HEK293T (cell line): ENCODE measurements at places on chromosomes 6 and 20.

DNA sequence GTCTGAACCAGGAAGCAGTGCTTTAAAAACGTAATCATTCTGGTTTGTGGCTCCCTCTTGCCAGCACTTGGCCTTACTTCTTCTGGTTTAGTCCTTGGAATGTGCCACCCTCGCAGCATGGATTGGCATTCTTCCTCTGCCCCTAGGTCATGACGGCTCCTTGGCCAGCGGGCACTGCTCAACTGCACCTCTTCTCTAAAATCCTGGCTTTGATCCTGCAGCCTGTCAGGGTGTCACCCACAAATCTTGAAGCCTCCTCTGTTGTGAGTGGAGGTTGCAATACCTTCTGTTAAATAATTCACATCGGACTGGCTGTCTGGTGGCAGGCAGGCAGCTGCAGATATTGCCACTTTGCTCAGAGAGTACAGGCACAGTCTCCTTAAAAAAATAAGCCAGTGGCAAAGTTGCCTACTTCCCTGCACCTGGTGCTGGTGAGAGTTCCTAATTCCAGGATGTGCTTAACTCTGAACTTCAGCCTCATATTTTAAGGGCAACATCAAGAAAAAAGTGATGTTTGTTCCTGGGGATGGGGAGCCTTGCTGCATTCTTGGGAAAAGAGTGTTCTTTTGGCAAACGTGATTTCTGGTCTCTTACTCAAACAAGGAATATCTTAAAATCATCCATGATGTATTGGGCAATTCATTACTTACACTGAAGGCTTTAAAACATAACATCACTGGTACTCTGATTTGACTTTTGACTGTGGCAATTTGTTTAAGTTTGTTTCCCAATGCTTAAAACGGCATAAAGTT lies 179.8 kb downstream of the FOXA2 start:
- DNase-seq = no peak

DNA sequence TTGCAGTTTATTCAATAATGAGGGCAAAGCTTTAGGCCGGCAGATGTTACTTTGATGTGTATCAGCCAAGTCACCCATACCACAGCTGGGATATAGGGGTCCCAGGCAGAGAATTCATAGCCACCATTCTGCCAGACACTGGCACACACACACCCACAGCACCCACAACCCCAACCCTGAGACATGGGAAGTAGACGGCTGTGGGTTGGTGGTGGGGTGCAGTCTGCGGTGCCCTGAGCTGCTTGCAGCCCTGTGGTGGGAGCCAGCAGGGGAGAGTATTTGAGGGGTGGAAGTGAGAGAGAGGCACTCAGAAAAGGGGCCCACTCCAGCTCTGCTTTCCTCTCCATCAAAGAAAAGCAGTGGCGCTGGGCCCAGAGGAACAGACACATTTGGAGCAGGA lies 125.3 kb downstream of the FOXO3 start:
- DNase-seq = no peak

- DNase-seq = no peak
Measured at GRCh38 chr20:30485331-30486102, 771.9 kb upstream of the DEFB115 start.

DNA sequence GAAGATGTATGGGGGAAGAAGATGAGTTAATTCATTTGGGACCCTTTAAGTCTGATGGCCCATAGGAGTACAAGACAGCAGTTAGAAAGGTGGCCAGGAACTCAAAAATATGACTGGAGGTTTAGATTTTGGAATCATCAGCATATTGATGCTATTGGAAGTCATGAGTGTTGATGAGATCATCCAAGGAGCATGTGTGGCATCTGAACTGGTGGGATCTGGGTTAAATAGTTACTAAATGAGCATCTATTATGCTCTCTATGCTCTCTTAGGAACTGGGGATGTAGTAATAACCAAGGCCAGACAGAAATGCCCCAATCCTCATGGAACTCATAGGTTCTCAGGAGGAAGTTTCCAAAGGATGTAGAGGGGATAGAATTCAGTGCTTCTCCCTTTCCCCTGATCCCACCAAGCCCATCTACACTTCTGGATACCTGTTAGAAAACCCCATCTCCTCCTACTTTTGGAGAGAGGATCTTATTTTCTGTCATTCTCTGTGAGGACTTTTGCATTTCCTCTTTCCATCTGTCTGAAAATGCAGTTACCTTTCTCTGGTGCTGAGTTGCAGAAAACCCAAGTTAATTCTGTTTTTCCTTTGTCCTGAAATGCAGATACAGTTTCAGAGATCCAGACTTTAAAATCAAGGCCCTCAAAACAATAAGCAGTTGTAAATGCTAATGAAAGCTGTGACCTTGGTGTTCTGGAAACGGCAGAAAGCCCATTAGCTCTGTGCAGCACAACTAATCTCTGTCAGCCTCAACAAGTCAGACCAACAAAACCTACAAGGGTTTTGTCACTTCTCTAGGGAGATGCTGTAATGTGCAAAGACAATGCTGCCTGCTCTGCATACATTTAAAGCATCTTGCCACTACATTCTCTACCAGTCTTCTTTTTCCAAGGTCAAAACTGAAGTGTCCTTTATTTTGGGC lies 65.8 kb downstream of the TBC1D7 start:
- no peak for DNase-seq

DNA sequence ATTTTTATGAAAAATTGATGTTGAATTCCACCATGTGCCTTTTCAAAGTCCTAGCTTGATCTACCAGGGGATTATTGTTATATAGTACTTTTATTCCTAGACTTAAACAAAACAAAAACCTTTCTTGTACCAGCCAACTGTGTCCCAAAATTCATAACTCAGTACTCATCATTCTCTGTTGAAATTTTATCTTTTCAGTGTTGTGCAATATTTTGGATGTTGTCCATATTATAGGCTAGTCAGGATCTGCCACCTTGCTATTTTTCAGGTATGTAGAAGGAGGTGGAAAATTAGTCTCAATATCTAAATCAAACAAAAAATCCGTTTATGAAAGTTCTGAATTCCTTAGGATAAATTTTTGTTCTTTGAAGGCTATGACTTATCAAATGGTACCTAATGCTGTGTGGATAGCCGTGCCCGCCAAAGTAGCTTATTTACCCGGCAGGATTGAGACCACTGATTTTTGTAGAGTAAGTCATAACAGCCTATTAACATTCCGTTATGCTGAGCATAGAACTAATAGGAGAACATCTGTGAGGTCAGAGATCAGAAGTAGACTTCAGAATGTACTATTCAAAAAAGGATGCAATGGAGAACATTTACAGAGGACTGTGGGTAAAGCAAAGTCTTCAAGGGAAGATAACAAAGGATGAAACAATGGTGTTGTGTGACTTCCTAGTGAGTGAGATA lies 304.7 kb downstream of the SOX4 start:
- no peak for DNase-seq

DNA sequence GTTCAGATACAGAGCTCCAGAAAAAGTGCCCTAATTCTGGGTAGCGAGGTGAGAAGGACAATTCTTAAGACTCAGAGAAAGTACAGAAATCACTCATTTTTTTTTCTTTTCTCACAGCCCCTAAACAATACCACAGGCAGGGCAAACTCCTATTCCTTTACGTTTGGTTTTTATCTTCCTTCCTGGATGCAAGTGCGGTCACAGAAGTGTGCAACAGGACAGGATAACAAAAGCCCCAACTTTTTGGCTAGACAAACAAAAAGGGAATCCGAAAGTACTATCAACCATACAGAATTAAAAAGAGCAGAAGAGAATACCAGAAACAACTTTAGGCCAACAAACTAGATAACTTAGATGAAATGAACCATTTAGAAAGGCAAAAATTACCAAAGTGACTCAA lies 18.4 kb upstream of the BEND6 start:
- DNase-seq = no peak

- no peak for DNase-seq
Measured at GRCh38 chr6:70409216-70409615, 4.1 kb upstream of the FAM135A start.

DNA sequence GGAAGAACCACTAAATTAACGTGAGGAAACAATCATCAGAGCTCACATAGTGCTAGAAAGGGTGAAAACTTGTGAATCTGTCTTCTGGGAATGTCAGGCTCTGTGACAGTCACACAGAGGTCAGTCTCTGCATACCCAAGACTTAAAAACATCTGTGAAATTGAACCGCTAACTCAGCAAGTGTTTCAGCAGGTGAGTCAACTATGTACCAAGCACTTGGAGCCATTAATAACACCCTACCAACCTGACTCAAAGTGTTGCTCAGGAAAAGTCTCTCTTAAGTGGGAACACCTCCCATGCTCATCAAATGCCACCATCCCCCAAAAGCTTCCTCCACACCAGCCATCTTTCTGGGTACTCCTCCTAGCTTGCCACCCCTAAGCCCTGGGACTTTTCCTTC lies 92.3 kb upstream of the CARMIL1 start:
- DNase-seq = no peak

DNA sequence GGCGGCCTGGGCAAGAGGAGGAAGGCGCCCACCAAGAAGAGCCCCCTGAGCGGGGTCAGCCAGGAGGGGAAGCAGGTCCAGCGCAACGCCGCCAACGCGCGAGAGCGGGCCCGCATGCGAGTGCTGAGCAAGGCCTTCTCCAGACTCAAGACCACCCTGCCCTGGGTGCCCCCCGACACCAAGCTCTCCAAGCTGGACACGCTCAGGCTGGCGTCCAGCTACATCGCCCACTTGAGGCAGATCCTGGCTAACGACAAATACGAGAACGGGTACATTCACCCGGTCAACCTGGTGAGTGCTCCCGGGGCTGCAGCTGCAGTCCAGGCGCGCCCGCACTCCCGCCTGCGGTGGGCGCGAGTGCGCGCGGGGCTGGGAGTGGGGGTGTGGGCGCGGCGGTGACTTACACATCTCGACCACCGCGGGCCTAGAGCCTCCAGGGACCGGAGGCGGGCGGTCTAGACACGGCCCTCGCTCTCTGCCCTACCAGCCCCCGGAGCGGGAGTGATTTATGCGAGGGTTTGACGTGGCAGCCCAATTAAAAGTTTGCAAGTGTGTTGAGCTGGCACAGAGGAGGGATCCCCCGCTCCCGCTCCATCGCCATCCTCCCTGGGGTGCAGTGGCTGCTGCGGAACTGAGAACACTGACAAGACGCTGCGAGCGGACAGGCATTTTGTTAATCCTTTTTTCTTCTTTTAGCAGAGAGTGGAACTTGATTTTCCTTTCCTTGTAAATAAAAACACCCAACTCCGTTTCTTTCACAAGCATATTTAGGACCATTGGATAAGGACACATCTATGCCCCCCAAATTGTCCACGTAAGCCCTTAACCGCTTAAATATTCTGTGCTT lies 867 bp downstream of the TCF21 start:
- DNase-seq = no peak

DNA sequence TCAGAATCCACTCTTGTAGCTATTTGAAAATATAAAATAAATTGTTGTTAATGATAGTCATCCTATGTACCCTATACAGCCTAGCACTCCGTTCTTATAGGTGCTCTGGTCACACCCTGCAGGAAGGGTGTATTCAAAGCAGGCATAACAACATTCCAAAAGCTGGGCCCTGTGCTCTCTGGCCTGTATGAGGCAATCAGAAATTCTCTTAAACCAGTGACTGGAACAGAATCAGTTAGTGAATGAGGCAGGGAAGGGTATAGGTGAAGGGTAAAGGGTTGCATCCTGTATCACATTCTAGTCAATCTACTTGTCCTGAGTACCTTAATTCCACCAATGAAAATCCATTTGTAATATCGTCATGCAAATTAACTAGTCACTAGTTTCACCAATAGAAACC lies 154.5 kb upstream of the ZNF217 start:
- no peak for DNase-seq

DNA sequence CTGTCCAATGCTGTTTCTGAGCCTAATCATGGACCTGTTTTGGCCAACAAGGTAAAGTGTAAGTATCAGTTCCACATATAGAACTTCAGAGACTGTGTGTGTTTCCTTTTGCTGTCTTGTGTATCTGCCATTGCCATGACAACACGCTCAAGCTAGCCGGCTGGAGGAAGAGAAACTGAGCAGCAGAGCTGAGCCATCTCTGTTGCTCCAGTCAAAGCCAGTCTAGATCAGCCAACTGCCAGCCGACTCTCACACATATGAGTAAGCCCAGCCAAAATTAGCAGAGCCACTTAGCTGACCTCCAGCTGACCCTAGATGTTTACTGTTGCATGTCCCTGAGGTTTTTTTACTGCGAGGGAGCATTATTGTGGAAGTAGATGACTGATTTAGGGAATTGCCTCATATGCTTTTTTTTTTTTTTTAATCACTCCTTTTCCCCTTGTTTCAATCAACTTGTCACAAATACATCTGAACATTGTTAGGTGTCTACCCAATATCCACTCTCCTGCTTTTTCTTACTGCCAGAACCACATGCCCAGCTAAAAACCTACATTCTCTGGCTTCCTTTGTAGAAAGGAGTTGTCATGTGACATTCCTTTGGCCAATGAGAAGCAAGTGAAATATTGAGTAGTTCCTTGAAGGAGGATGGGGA lies 304.3 kb upstream of the SUPT3H start:
- DNase-seq = no peak

DNA sequence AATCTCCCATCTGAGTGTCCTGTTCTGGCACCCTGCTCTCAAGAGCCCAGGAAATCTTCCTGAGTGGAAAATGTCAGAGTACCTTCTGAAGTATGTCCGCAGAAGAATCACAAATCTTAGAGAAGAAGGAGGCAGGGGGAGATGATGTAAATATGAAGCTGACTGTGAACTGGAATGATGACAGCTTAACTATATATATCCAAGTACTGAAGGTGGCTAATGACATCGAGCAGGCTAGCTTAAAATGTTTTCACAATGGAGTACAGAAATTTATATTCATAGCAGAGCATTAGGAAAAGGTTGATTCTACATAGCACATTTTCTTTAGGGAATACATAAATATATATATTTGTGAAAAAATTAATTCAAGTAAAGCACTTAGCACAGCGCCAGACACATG lies 64.3 kb downstream of the BMP5 start:
- no peak for DNase-seq
